Right ventricle myocardium inferior (tissue), 1 donor: ENCODE measurements at places on chromosomes 16 and 17. TPM values are rescaled to one million over a fixed set of nuclear protein-coding genes. Genes with fewer than 3 reads are reported as not detected.

DNA sequence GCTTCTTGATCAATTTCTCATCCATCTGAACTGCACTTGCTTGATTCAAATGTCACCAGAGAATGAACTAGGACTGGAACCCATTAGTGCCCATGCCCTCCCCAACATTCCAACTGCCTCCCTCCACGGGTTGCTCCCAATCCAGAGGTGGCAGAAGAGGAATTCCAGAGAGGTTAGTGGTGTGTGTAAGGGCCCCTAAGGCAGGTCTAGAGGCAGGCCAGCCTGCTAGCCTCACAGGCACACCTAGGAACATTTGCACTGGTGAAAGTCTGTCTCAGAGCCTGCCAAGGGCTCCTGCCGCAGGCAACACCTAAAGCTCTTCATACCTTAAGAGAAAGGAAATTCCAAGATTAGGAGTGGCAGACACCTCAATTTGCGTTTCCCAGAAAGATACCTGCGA is 21.2 kb upstream of the CMTM4 start:
- DNase-seq, result no peak

DNA sequence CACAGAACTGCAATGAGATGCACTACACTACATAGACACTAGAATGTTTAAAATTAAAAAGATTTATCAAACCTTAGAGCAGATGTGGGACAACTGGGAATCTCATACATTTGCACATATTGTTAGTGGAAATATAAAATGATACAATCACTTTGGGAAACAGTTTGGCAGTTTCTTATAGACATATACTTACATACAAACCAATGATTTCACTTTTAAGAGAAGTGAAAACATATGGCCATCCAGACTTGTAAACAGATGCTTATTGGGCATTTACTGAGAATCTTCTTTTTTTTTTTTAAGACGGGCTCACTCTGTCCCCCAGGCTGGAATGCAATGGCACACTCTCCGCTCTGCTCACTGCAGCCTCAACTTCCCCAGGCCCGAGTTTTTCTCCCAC is 50.1 kb downstream of the AXIN2 start:
- DNase-seq, result no peak

The CLEC19A gene
- not detected for total RNA-seq

The CTRB2 gene
- total RNA-seq, result not detected
